Nasal cavity respiratory epithelium epithelial cell of viscerocranial mucosa (primary cell): ENCODE measurements at places on chromosomes 4 and X. TPM values are rescaled to one million over a fixed set of nuclear protein-coding genes. Genes with fewer than 3 reads are reported as not detected.

Gene MYOZ2
- total RNA-seq: not detected in 2 replicates

Gene TRAM1L1
- 0.34 and 1.3 TPM in 2 replicates for total RNA-seq

Gene CCDC149
- total RNA-seq: 4.4 and 10.6 TPM in 2 replicates

Gene PAGE5
- not detected in 2 replicates for total RNA-seq

Gene SYNPO2
- 0.34 and 2.6 TPM in 2 replicates for total RNA-seq
